ENCODE measurements at places on chromosomes 6 and 20.

GRCh38 chr6:141483598-141484061, 649.1 kb upstream of the GJE1 start:
- DNase-seq = peak; percentile 83

DNA sequence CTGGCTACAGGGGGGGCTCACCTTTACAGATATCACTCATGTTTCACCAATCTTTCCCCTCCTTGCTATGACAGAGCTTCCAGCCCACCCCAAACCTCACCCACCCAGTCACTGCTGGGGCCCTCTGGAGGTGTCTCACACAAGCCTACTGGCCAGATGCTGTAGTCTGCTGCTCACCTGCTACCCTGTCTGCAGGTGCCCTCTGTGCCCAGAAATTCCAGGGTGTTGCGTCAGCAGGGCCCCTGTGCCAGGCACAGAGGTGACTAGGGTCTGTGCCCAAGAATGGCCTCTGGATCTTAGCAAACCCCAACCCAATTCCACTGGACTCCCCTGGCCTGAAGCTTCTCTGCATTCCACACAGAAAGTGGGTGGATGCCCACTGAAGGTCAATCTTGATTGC, 21.4 kb downstream of the UNC5CL start:
- no peak for DNase-seq

DNA sequence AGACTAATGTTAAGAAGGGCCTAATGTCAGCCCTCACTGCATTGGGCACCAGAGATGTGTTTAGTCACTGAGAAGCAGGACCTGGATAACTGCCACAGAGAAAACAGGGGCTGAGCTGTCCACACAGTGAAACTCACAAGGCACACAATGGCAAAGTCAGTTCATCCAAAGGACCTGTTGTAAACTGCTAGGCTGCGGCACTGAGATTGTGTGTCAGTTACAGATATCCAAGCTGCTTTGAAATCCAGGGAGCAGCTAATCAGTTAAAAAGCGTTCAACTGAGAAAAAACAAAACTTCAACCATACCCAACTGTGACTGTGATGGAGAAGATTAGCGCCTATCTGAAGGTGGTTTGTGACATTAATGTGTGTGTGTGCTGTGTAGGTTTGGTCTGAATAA, 27.8 kb upstream of the TMEM14A start:
- no peak for DNase-seq

DNA sequence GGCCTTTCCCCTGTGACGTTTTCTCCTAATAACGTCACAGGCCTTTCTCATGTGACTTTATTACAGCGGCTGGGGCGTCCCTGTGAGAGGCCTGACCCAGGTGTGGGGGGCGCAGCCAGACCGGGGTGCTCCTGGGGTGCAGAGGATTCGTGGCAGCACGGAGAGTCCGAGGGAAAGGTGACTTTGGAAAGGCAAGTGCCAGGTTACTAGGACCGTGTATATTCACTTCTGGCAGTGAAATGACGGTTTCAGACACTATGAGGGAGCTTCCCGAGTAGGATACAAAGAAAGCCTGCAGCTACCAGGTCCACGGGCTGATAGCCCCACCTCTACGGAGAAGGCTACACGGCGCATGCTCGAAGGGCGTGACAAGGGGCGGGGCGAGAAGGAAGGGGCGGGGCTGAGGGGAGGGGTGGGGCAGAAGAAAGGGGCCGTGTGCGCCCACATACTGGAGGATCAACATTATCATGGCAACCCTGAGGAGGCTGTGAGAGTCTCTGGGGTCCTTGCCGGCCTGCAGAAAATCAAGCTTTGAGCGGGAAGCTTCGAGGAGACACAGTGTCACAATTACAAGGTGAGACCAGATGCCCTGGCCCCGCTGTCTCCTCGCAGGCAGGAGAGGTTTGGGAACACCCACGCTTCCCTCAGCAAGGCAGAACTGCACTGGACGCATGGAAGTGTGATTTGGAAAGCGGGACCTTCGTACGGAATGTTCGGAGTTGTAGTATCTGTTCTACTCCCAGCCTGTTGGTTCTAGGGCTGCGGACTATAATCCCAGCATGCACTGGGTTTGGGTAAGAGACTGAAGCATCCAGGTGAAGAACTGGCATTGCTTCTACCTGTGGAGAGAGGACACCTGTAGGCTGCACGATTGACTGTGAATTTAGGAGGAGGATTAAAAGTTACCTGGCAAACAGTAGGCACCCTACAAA, 54.4 kb upstream of the ZNF337 start:
- DNase-seq = peak; percentile 73

DNA sequence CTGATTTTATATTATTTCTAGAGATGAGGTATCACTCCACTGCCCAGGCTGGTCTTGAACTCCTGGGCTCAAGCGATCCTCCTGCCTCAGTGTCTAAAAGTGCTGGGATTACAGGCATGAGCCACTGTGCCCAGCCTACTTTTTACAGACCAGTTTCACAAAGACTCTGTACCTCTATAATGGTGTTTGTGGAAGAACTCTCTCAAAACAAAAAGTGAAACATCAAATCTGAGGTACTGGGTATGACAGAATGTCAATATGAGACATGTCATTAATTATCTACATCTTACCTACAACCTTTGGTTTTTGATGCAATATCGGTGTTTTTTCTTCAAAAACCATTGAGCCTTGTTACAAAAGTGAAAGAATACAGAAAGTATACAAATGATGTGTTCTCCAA, 49.4 kb upstream of the MCM9 start:
- DNase-seq = no peak

- DNase-seq = no peak
These were observed 111.4 kb downstream of the QKI start for GRCh38 chr6:163525926-163526325.

- no peak for DNase-seq
These were observed 181.4 kb upstream of the UST start for GRCh38 chr6:148565321-148565926.

DNA sequence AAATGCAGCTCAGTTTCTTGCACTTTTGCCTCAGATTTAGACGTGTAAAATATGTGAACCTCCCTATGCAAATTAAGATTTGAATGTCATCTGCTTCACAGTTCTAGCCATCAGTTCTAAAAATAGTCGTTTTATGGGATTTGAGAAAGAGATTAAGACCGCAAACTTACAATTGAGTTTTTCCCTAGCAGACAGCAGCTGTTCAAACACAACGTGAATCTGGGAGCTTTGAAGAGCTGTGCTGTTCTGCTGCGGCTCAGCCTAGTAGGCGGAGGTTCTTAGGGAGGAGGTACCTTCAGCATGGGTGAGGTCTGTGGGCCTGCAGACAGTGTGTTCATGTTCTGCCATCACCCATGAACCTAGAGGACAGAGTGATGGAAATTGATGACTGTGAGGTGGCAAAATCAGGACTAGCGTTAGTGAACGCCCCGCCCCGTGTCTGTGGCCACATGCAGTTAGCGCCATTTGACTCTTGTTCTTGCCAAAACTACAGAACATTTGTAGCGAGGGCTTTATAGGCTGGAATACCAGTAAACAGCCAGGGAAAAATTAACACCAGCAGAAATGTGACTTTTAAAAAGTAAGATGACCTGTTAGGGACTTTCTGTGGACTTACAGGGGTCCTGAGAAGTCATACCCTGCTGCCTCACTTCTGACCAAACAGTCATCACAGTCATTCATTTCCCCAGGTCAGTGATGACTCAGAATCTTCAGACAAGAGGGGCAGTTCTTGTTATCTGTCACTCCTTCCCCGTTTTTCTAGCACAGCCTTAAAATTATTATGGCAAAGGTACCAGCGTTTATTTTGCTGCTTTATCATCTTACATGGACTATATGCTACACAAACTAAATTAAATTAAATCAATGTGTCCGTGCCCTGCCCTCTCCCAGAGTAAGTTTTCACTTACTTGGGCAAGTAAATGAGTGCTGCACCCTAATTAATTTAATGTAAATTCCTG, 84.3 kb upstream of the TMEM181 start:
- no peak for DNase-seq

- DNase-seq = no peak
These were observed 753 bp downstream of the RSPH9 start for GRCh38 chr6:43645613-43645964.

GRCh38 chr20:23126281-23127061, 40.3 kb upstream of the CD93 start:
- DNase-seq = no peak

- DNase-seq = peak; percentile 4
These were observed at the start of gene RBM24 for GRCh38 chr6:17281100-17281496. Gene RBM24 (plus strand): TSS chr6:17281361. CDS start chr6:17281582, 221 bp downstream.

DNA sequence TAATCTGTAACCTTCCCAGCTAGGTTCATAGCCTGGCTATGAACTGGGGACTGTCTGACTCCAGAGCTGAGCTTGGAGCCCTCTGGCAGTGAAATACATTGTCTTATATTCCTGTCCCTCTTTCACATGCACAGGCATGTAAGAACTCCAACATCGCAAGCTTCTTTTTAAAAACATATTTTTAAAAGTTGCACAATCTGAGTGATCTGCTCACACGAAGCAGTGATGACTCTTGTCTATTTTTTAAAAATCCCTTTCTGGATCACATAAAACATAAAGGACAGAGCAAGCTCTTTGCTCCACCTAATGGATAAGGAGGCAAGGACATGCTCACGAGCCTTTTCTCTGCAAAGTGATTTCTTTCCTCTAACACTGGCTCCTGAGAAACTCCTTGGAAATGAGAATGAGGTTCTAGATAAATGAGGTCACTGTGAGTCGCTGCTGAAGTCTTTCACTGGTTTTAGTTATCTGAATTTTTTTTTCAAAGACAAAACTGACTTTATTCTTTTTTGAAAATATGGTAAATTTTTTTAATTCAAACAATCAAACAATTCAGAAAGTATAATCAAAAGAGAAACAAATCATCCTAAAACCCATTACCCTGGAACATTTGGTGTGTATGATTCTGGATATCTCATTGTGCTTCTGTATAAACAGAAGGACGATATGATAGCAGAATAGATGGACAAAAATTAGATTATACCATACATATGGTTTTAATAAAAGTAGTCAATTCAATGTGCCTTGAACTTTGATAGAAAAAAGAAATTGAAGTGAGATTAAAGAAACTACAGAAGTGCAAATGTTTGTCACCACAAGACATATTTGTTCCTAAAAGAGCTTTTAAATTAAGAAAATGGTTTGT, 30.8 kb downstream of the IL20RA start:
- DNase-seq = no peak

DNA sequence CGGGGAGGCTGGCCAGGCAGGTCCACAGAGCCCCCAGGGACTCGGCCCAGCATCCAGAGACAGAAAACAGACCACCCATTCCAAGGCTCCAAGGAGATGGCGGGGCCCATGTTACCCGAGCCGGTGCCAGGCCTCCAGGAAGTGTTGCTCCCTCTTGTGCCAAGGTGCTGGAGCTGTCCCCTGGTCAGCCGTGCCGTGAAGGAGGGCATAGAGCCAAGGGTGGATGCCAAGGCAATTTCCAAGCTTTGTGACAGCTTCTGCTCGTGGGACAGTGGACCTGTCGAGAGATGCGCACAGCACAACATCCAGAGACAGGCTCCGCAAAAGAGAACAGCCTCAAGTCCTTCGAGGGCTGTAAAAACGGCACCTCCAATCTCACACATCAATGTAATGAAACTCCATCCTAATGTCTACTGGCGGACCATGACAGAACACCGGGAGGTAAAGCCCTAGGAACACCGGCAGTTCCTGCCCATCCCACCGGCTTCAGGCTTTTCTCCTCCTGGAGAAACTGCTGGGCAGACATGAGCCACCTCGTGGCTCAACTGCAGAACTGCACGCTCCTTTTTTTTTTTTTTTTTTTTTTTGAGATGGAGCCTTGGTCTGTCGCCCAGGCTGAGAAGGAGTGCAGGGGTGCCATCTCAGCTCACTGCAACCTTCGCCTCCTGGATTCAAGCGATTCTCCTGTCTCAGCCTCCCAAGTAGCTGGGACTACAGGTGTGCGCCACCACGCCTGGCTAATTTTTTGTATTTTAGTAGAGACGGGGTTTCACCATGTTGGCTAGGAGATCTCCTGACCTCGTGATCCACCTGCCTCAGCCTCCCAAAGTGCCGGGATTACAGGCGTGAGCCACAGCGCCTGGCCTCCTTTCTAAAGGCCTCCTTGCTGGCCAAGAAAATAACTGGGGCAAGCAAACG, 30.9 kb upstream of the AVP start:
- peak; percentile 39 for DNase-seq

DNA sequence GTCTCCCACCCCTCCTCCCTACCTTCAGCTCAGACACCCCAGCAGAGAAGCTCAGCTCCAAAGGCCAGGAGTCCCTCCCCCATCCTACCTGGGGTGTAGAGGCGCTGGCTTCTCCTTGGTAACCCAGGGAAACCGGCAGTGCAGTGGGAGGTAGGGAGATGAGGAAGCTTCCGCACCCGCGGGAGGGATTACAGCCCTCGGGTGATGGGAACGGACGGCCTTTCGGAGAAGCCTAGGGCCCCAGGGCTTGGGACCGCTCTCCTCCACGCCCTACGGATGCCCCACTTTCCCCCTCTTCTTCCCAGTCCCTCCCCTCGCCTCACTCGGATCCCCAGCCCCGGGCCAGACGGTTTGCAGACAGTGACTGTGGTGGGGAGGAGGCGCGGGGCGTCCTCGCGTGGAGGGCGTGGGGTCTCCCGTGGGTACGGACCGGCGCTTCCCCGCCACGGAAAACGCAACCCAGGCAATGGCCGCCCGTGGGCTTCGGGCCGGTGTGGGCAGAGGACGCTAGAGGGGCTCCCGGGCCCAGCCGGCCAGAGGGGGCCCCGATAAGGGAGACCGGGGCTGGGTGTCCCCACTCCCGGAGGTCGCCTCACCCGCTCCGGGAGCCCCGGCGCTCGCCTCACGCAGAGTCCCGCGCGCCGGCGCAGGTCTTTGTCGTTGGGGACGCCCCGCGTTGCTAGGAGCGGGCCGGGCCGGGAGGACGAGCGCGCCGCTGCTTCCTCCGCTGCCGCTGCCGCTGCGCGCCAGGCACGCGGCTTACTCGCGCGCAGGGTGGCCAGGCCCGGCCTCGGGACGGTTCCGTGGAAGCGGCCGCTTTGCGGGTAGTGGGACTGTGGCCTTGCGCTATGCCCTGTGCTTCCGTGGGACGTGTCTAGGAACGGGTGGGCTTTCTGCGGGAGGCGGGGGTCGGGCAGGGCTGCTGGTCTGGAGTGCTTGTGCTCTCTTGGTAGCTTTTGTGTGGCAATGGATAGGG, 15.8 kb downstream of the AARS2 start:
- no peak for DNase-seq

DNA sequence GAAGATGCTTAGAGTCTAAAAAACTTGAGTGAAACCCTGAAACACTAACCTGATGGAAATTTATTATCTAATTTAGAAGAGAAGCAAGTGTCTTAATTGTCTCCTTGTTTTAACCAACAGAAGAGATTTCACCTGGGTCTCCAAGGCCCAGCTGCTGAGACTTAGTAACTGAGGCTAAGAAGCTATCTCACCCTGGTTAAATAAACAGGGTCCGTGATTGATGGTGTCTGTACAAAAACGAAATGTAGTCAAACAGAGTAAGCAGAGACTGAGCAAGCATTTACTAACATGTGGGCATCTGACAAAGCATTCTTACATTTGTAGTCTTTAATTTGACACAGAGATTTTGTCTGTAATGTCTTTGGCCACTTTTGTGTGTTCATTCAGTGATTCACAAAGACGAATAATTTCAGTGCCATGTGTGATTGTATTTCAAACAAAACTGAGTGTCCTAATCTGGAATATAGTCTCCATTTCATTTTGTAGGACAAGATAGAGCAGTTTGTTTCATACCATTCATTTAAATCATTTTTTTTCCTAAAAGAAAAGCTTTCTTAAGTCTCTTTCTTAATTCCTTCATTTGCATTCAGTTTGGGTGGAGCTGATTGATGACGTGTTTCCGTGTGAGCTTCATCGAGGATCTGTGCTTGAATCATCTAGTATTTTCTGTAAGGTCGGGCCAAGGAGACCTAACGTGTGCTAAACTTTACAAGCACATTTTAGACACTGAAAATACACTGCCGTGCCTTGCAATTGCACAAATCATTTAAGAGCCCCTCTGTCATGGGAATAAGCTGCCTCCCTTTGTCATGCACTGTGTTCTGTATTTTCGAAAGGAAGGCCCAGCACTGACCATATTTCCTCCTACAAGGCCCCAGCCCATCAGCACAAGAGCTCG, 170.6 kb upstream of the QKI start:
- DNase-seq = no peak
